Thoracic aorta (tissue), 2 donors: ENCODE measurements at places on chromosomes 11 and 22. TPM values are rescaled to one million over a fixed set of nuclear protein-coding genes. Genes with fewer than 3 reads are reported as not detected.

DNA sequence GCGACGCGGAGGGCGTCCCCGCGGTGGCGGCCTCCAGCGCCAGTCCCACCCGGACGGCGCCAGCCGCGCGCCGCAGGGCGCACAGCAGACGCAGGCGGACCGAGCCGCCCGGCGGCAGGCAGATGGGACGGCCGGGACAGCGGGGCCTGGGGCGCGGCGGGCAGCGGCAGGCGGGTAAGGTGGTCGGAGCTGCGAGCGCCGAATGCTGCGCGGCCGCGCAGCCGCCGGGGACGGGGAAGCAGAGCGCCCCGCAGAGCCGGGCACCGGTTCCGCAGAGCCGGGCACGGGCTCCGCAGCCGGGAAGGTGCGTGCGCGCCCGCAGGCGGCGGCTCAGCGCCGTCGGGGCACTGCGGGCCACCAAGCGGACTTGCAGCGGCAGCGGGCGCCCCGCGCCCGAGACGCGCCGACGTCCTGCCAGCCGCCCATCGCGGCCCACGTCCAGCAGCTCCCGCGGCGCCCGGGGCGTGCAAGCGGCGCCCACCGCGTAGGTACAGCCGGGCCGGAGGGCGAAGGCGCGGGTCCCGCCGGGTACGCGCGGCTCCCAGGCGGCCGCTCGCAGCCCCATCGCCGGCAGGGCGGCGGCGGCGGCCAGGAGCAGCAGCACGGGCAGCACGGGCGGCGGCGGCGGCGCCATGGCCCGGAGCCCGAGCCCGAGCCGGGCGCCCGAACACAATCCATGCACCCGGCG, 739 bp downstream of the CELSR1 start:
- DNase-seq: no peak

DNA sequence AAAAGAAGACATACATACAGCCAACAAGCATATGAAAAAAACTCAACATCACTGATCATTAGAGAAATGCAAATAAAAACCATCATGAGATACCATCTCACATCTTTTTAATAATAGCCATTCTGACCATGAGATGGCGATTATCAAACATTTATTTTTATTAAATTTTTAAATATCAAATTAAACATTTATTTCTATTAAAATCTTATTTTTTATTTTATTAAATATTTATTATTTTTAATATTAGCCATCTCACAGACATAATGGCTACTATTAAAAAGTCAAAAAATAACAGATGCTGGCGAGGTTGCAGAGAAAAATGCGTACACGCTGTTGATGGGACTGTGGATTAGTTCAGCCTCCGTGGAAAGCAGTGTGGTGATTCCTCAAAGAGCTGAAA, 264.8 kb upstream of the TENM4 start:
- DNase-seq: no peak

- DNase-seq: no peak
These were observed 221.3 kb downstream of the CTTN start for GRCh38 chr11:70619591-70619990.

The CNGA4 gene
- not detected for total RNA-seq

- DNase-seq: no peak
These were observed 130.3 kb downstream of the ENTHD1 start for GRCh38 chr22:39763276-39763675.

GRCh38 chr11:71170624-71171423, 81.6 kb downstream of the SHANK2 start:
- DNase-seq: no peak

DNA sequence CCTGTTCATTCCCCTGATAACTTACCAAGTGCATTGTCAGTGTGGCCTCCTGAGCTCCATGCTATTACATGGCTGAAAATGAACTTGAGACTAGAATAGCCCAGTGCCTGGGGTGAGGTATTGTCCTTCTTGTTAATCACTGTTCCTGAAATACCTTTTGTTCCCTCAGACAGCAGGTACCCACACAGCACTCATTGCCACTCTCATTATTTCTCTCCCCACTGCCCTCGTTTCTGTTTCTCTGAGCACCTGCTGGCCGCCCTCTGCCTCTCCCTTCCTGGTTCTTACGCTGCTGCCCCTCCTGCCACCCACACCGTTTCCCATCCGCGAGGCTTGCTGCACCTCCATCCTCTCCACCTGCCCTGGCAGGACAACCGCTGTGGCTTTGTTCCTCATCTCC, 36.9 kb upstream of the RAB1B start:
- no peak for DNase-seq

- no peak for DNase-seq
These were observed 923.2 kb downstream of the NTM start for GRCh38 chr11:132293586-132293985.

The CYTH4 gene
- 50.8 TPM for total RNA-seq

GRCh38 chr22:18035751-18036150, 11.4 kb upstream of the MICAL3 start:
- DNase-seq: no peak

DNA sequence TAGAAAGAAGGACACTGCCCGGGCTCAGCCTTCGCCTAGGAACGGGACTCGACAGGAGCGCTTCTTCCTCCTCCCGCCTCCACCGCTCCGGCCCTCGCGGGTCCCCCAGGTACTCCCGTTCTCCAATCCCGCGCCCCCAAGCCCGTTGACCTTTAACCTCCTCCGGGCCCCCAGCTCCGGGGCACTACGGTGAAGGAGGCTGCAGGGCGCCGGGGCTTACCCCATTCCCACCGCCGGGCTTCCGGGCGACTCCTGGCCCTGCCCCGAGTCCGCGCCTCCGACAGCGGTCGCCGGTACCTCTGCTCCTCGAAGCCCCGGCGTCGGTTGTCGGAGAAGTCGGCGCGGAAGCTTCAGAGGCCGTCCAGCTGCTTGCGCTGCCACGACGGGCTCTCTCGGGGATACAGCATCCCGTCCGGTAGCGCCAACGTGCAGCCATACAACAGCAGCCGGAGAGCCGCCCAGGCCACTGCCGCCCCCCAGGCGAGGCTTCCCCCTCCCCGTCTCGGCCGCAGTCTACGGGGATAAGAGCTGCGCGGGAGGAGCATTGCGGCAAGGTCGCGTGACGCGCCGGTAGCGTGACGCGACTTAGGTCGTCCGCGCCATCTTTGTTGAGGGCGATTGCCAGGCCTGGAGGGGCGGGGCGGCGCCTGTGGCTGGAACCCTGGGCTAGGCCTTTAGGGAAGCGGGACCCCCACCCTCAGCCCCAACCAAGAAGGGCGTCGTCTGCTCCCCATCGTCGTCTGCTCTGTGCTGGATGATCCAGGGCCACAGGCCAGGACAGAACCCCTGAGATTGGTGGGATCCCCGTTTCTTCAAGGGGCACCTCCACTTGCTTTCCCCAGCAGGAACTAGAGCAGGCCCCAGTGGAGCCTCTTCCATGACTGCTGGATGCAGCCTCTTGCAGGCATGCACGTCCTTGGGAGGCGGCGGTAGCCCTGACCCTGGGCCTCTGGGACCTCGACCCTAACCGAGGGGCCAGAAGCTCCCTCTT, 26.3 kb downstream of the RGL4 start:
- peak; percentile 25 for DNase-seq

- DNase-seq: no peak
These were observed 29.7 kb downstream of the CELSR1 start for GRCh38 chr22:46507451-46508425.

DNA sequence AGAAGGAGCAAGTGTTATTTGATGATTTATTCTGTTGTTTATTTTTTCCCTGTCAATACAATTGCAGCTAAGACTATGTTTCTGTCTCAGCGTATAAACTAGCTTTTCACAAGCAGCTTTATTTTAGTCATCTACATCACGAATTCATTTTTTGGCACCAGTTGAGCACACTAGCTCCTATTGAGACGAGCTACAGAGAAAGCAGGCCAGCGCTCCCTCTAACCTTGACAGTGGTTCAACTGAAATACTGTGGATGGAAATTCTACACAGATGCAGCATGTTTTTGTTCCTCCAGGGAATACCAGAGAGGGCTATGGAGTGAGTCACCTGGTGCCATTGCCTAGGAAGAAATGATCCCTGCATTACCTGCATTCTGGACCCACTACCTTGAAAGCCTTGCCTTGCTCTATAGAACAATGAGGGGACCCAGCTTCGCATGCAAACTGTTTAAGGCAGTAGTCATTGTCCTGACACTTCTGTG, 108.2 kb upstream of the ARHGAP42 start:
- no peak for DNase-seq

The CRYBA4 gene
- total RNA-seq: not detected

DNA sequence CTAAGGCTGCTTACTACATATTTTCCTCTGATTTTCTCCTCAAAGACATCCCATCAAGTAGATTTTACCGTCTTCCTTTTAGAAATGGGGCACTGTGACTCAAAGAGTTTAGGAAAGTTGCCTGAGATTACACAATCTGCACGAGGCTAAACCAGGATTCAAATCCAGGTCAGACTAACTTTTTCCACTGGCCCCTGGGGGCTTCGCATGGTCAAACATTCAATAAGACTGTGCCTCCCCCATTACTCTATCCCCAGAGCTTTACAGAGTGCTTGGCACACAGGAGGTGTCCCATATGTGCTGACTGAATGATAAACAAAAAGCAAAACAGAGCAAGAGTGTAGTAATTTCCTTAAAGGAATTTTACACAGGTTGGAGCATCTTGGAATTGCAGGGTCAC, 118.1 kb upstream of the TEAD1 start:
- DNase-seq: no peak

DNA sequence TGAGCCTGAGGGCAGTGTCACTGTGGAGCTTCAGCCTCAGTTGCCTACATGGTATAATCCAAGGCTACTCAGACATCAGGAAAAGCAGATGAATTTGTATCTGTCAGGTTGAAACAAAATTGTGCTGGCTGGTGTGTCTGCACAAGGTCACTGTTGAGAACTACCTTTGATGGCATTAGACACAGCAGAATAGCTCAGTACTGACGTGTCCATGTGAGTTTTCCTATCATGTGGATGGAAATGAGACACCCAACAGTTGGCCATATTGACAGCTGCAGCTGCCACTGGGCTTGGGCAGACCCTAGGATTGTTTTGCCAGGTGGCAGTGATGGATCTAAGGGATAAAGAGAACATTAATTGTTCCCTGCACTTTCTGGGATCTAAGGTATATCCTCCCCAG, 15.8 kb downstream of the CCDC134 start:
- DNase-seq: no peak

The ACCS gene
- total RNA-seq: 32.3 TPM

The FOLH1 gene
- 0.63 TPM for total RNA-seq

- no peak for DNase-seq
These were observed 32.7 kb downstream of the FLI1 start for GRCh38 chr11:128726458-128727139.

DNA sequence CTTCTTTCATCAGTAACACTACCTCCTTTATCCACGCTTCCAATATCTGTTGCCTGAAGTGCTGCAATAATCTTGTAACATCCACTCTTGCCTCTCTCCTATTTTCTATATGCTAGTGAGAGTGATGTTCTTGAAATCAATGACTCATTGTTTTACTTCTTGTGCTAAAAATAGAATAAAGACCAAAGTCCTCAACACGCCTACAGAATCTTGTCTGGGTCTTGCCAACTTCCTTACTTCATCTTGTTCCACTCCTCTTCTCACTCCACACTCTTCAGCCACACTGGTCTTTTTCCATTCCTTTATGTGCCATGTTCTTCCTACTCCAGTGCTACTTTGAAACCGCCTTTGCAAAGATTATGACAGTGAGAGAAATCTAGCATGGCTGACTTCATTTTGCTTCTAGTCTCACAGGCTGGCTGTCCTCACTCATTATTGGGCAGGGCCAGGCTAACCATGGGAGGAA, 136.4 kb downstream of the CCDC81 start:
- no peak for DNase-seq
